NCI-H345 (cell line): ENCODE measurements at places on chromosomes 3 and 15.

DNA sequence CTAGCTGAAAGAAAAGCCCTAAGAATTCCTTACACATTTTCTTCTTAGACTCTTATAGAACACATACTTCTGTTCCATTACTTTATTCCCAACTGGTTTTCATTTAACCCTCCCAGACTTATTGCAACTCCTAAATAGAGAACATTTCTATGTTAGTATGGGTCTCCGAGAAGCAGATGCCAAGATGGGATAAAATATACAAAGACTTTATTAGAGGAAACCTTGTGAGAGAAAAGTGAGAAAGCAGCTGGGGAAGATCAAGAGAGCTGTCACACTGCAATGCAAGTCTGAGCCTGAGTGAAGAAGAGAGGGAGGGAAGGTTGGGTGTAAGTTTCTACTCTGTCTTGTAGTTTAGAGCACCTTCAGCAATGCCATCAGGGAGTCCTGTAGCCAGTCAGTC, 979.3 kb downstream of the IGSF11 start:
- no peak for DNase-seq

DNA sequence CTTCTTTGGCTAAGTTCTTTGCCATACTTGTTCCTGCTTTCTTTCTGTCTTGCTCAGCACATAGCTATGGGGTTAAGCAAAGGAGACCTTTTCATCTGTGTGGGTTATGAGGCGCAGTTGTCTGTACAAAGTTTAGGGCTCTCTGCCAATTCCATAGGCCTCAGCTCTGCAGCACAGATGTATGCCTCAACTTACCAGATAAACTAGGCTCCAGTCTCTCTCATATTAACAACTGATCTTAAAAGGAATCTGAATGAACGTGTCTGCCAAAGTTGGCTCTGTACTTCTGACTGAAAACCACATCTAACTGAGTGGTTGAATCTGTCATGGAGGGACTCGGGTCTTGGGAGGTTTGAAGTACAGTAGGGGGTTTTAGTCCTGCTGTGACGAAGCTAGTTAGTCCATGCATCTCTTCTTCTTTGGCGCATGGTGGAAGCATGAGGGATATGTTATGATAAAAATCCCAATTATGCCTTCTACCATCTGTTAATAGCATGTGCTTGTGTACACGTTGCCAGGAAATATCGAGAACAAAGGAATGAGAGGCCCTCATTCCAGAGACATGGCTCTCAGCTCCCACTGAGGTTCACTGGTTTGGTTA, 114.6 kb upstream of the TSC22D2 start:
- no peak for DNase-seq

DNA sequence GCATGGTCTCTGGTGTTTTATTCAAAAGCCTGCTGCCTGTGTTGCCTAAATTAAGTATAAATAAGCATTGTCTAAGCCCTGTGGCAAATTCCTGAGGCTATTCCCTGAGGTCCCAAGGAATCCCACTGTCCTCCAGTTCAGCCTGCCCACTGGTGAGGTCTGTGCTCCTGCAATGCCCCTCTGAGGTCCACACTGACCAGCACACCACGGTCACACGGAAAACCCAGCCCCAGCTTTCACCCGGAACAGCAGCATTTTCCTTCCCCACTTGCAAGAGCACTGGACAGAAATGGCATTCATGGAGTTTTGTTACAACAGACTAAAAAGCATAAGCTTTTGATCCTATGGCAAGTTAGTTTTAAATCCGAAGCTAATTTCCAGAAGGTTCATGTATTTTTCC, 234.0 kb downstream of the KLF13 start:
- no peak for DNase-seq

- no peak for DNase-seq
Observed at GRCh38 chr3:147393261-147393942, 12.9 kb downstream of the ZIC4 start.

DNA sequence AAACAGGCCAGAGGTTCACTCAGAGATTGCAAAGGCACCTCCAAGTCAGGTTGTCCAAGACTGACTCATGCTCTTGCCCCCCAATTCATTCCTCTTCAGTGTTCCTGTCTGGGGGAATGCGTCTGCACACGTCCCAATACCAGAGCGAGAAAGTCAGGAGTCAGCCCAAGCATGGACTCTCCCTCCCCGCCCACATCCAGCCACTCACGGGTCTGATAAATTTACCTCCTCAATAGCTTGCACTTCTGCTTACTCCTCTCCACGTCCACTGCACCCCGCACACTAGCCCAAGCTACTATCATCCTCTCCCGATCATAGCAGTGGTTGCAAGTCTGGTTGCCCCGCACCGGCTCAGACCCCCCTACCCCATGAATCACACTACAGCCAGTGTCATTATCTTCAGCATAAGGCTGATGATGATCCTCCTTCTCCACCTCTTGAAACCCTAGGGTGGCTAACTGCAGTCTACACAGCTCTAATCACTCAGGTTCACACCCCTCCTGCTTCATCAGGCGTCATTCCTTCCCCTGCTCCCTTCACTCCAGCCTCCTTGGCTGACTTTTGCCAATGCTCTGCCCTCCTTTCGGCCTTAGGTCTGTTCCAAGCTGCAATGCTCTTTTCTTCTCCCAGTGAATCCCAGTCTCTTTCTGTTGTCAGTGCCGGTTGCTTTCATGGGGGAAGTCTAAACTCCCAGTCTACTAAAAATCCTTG, 27.6 kb upstream of the MYO1E start:
- DNase-seq: no peak
